ENCODE measurements at places on chromosomes 16 and 17. TPM values are rescaled to one million over a fixed set of nuclear protein-coding genes. Genes with fewer than 3 reads are reported as not detected.

The PTX4 gene
- polyA plus RNA-seq = not detected

The OTOA gene
- 0.17 TPM for polyA plus RNA-seq

The FBXL16 gene
- polyA plus RNA-seq = 0.75 TPM

The PIPOX gene
- 8.8 TPM for polyA plus RNA-seq

The SBK1 gene
- polyA plus RNA-seq = 16.9 TPM

The SMPD3 gene
- 1.3 TPM for polyA plus RNA-seq

GRCh38 chr16:88398170-88398873, 15.6 kb downstream of the ZNF469 start:
- no peak for DNase-seq

DNA sequence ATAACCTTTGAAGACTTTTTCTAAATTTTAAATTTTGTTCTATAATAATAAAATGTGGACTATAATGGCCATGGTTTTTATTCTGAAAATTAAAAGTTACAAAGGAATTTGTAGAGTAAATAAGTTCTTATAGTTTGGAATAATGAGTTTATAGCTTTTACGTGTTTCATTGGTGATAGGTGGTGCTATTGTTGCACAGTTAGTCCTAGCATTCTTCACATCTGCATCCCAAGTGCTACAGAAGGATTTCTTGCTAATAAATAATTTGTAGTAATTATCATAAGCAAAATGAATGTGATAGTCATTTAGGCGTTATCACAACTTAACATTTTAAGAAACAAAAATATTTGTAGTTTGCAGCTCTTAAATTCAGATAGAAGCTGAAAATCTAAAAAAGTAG, 67.9 kb downstream of the BCAS3 start:
- no peak for DNase-seq

- peak; percentile 44 for DNase-seq
These were observed 527 bp downstream of the SIAH1 start for GRCh38 chr16:48384520-48385252.

DNA sequence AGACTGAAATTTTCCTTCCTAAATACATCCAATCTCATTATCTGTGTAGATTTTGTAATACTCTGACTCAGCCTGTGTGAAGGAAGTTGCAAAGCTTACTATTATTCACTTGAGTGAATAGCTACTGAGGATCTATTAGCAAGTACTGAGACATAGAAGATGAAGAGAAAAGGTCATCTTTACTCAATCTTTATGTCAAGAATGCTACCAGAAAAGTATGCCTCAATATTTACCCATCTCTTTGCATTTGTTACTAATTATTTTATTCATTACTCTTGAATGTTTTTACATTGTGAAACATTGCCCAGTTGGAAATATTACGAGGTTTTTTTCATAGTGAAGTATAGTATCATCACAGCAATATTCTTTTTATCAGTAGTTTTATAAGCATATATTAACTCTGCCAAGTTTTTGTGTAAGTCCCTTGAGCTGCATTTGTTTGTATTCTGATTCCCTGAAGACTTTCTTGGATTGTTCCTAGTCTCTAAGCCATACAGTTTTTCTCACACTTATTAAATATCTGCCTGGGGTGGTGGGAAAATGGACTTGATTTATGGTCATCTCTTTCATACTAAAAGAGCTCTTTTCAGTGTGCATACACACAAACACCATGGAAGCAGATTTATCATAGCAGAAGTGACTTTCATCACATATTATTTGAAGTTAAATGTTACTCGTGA, 110.4 kb downstream of the MRTFB start:
- DNase-seq = no peak

GRCh38 chr16:27123795-27124409, 57.2 kb downstream of the C16orf82 start:
- no peak for DNase-seq

GRCh38 chr16:77946823-77947222, 75.5 kb upstream of the CLEC3A start:
- no peak for DNase-seq

GRCh38 chr16:64910356-64910755, 211.5 kb downstream of the CDH11 start:
- no peak for DNase-seq

DNA sequence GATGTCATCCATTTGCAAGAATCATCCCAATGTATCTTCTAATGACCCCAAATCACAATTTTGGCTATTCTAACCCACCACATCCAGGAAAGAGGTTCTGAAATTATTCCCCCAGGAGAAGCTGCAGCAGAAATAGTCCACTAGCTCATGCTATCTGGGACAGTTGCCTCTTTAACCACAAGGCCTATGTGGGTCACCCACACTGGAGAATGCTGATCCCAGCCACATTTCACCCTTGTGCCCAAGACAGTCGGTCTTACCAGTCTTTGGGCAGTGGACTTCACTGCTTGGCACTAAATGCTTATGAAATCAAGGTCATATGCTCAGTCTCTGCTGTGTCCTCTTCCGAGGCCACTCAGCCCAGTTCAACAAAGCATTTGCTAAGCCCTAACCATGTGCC, 27.0 kb downstream of the ABCC12 start:
- DNase-seq = no peak

DNA sequence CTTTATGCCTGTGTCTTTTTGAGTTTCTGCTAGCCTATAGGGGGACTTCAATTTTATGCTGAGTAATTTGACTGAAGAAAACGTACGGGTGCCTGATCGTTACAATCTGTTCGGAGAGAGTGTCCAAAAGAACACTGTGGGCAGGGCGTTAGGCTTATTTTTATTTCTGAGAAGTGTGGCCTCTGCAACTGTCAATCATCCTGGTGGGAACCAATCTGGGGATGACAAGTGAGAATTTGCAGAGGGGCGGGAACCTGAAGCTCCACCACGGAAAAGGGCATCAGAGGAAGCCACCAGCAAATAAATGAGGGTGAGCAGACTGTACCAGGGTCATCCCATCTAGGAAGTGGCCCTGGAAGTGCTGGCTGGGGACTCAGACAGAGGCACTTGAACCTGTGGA, 12.0 kb upstream of the CDYL2 start:
- DNase-seq = no peak

DNA sequence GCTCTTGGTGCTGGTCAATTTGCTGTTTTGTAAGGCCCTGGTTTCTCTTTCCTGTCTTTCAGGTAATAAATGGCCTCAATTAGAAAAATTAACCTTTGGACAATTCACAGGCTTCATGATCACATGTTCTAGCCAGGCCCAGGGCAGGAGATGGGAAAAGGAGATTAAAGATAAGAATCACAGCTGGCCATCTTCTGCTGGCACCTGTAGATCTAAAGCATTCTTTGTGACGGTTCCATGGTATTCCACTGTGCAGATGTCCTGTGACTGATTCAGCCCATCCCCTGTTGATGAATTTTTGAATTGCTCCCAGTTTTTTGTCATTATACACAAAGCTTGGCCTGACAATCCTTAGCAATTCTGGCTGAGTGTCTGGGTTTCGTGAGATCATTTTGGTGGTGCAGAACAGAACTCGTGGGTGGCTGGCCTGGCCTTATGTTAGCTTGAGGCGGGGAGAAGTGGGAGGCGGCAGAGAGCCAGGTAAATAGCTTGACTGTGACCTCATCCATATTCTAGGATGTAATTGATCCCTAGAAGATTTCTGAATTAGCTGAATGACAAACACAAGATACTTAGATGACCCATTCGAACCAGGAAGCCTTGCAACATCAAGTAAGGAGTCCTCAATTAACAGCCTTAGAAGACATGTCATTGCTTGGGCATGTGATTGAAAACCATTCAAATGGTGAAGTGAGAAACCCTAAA, 14.1 kb downstream of the TMC5 start:
- no peak for DNase-seq

- no peak for DNase-seq
These were observed 19.9 kb upstream of the SEC14L1 start for GRCh38 chr17:77120868-77121267.

GRCh38 chr17:48597778-48598631, 4.4 kb upstream of the HOXB5 start:
- no peak for DNase-seq

GRCh38 chr16:57798953-57799599, 3.2 kb downstream of the KIFC3 start:
- DNase-seq = no peak

DNA sequence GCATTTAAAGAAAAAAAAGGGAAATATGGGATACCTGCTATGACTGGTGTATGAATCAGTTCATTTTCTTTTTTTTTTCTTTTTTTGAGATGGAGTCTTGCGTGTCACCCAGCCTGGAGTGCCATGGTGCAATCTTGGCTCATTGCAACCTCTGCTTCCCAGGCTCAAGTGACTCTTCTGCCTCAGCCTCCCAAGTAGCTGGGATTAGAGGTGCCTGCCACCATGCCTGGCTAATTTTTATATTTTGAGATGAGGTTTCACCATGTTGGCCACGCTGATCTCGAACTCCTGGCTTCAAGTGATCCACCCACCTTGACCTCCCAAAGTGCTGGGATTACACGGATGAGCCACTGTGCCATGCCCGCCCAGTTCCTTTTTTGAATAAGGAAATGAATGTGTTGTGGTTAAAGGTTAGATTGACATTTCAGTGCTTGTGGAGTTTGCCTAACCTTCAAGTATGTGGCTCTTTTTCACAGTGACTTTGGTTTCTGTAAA, 7.7 kb downstream of the HAPSTR1 start:
- no peak for DNase-seq

GRCh38 chr16:75495076-75495674, at the start of gene CHST6:
Gene CHST6 (minus strand): TSS chr16:75495441. CDS start chr16:75479828, 15,613 bp downstream.
- peak; percentile 39 for DNase-seq

DNA sequence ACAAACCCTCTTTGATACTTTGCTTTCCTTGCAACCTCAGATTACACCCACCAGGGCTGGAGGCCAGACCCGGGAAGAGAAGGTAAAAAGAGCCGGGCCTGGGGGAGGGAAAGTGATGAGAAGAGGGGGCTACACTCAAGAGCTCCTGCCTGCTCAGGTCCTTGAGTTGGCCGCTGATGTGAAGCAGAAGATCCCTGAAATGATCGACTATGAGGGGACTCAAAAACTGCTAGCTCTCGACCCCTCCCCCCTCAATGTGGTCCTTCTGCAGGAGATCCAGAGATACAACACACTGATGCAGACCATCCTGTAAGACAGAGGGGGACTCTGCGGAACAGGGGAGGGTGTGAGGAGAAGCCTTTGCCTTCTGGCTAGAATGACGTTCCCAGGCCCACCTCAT, 2.8 kb upstream of the KDM6B start:
- no peak for DNase-seq

DNA sequence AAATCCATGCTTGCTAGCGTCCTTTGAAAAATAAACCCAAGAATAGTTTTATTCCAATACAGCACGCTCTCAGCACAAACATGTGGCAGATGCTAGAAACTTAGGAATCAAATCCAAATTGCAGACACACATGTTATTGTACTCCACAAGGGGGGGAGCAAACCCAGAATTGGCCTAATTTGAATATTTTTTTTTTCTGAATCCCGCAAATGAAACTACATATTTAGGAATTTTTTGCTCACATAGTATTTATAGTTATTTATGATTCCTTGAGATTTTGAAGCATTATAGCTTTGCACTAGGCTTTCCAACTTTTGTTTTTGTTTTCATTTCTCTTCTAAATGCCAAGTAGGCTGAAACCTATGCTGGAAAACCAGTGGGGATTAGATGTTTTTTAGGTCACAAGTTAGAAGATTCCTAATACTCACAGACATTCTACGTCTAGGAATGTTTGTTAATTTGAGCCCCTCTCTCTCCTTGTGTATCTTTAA, 59.3 kb upstream of the CDH11 start:
- peak; percentile 48 for DNase-seq

GRCh38 chr17:72952641-72953315, 139.7 kb downstream of the SLC39A11 start:
- DNase-seq = no peak

- no peak for DNase-seq
These were observed 52.5 kb upstream of the ENPP7 start for GRCh38 chr17:79678091-79678735.

DNA sequence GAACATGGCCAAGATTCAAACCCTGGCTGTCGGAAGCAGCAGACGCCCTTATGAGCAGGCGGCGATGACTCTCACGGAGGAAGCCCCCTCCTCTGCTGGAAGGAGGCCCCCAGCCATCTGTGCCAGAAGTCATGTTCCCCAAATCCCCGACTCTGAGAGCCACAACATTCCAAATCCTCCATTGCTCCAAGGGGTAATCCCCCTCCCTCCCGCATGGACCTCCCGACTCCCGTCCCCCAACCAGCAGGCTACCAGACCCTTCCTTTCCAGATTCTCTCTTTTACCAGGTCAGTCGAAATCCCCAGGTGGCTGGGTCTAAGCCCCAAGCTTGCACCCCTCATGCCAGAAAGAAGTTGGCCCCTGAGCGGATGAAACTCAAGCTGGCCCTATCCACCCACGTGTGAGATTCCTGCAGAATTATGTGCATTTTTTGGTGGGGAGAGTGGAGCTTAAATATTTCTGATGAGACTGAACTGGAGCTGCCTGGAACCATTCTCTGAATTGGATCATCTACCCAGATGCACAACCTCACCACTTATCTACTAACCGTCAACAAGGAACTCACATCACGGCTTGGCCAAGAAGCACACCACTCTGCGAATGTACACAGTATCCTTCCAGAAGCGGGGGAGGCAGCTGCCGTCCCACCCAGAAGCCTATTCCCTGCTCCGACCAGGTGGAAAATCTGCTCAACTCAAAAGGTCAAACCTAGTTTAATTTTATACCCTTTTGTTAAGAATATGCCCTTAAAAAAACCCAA, 283.5 kb downstream of the C16orf95 start:
- DNase-seq = no peak

- DNase-seq = no peak
These were observed 3.9 kb upstream of the EXOC7 start for GRCh38 chr17:76107509-76107908.

- no peak for DNase-seq
These were observed 31.9 kb upstream of the HOXB13 start for GRCh38 chr17:48760411-48760810.

DNA sequence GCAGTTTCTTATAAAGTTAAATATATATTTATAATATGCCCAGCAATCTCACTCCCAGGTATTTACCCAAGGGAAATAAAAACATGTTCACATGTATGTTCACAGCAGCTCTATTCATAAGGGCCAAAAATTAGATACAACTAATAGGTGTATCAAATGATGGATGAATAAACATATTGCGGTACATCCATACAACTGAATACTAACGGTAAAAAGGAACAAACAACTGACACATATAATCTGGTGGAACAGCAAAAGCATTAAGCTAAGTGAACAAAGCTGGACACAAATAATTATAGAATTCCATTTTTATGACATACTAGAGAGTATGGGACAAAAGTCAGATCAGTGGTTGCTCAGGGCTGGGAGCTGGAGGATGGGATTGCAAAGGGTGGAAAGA, 74.7 kb downstream of the CACNG1 start:
- no peak for DNase-seq

DNA sequence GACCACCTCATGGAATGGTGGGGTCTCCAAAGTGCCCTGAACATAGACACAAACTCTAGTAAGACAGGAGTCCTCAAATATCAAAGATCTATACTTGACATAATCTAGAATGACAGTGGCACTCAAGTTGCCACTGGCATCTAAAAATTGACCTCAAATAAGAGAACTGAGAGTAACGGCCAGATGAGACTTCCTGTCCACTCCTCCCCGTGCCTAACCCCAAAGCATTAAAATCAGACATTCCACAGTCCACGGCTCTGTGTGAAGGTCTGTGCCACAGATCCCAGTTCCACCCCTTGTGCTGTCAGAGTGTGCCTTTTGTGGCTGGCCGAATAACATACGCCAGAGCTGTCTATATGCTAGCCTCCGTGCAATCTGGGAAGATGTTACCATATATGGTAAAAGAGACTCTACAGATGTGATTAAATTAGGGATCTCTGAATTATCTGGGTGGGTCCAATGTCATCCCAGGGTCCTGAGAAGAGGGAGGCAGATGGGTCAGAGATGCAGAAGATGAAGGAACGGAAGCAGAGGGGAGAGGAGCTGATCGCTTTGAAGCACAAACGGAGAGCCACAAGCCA, 21.0 kb upstream of the EVPL start:
- DNase-seq = no peak

GRCh38 chr16:25027781-25028180, 12.6 kb upstream of the ARHGAP17 start:
- no peak for DNase-seq

Measured in left kidney (tissue), 8 donors.